T-helper 17 cell (primary cell): ENCODE measurements at places on chromosomes 3 and 15.

DNA sequence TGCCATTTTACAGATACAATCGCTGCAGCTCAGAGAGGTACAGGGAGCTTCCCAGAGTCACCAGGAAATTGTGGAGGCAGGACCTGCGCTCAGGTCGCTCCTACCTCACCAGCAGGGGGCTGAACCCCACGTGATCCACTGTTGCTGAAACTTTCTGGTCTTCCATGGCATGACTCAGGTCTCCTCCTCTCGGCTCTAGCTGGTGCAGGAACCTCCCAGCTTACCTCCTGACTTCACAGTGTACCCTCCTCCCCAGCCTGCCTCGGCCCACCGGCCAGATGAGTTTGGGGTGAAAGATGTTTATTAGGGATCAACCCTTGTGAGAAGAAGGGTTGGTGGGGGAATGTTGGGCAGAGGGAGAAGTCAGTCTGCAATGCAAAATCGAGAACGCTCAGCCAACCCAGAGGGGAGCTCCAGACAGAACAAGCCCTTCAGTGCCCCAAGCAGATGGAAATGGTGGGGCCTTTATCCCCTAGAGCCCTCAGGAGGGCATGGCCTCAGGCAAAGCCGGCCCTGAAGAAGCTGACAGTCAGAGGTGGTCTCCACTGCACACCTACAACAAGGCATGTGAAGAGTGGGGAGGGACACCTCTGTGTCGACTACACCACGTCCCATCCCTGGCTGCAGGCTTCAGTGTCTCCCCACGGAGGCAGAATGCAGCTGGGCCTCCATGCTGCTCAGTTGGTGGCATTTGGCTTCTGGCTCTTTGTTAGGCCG, 118.6 kb upstream of the PRR20G start:
- DNase-seq = no peak

- no peak for DNase-seq
Measured at GRCh38 chr3:41338276-41338675, 139.0 kb downstream of the CTNNB1 start.

GRCh38 chr3:123344175-123344906, 104.5 kb downstream of the ADCY5 start:
- DNase-seq = no peak

DNA sequence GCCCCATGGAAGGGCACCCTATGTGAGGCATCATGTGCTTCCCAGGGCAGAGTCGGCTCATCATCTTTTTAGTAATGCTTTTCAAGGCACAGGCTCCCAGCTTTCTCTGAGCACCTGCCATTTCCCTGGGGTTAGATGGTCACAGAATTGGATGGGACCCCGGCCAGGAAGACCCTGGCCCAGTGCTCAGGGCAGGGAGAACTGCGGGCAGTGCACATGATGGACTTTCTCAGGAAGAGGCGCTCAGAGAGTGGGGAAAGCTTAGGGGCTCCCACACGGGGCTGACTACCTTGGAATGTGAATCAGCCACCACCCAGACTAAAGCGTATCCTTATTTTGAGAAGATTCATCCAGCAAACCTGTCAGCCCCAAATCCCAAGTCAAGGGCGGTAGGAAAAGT, 16.5 kb upstream of the SKOR1 start:
- no peak for DNase-seq

DNA sequence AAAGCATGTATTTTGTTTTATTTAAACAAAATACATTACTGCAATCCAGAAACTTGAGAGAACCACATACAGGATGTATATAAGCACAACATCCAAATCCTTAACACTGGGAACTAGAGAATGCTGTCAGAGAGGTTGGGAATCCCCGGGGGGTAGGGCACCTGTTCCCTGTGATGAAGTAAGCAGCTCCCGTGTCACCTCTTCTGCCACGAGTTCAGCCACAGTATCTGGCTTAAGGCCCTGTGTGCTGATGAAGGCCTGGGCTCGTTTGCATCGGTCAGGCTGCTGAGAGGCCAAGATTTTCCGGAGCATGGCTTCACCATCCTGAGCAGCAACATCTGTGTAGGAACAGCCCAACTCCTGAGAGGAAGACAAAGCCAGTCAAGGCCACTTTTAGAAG, 36.4 kb downstream of the EIF3J start:
- no peak for DNase-seq

GRCh38 chr3:30620402-30621360, 14.3 kb downstream of the TGFBR2 start:
- no peak for DNase-seq

DNA sequence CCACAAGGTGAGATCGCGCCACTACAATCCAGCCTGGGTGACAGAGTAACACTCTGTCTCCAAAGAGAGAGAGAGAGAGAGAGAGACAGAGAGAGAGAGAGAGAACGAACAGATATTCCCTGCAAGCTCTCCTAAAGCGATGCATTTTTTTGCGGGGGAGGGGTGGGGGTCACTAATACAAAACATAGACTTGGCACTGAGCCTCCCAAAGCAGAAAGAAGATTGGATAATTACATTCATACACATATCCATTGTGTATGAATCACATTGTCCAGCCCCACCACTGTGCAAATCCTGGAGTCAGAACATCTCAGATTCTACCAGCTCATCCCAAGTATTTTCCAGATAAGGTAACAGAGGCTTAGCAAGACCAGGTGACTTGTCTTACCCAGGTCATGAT, 459.9 kb downstream of the MAGI1 start:
- no peak for DNase-seq

- DNase-seq = no peak
Measured at GRCh38 chr15:22948056-22948455, 32.1 kb downstream of the CYFIP1 start.

DNA sequence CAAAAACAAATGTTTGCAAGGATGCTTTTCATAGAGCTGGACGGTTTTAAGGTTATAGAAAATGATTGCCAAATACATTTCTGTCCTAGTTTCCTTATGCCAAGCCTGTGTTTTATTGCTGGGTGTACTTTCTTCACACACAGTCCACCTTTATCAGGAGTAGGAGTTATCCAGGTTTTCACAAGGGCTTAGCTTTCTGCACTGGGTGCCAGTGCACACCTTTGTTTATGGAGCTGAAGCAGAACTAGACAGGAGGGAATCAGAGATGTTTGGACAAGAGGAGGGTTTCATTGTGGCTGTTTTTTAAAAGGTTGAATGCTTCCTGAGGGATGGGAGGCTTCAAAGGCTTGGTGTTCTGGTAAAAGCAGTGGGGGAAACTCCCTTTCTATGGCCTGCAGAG, 29.5 kb upstream of the FAM3D start:
- DNase-seq = no peak

DNA sequence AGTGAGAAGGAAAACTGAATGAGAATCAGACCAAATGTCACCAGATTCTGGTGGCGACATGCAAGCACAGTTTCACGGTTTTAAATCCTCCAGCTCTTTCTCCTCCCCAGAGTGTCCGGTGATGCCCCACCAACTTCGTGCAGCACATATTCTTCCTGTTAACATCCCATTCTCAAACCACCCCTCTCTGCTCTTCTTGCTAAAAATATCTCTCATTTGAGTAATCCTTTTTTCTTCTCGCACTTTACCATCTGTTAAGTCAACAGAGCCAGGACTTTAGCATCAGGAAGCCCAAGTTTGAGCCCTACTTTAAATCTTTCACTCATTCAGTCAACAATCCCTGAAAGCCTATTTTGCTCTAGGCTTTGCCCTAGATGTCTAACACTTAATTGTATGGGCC, 68.2 kb upstream of the VGLL4 start:
- no peak for DNase-seq

DNA sequence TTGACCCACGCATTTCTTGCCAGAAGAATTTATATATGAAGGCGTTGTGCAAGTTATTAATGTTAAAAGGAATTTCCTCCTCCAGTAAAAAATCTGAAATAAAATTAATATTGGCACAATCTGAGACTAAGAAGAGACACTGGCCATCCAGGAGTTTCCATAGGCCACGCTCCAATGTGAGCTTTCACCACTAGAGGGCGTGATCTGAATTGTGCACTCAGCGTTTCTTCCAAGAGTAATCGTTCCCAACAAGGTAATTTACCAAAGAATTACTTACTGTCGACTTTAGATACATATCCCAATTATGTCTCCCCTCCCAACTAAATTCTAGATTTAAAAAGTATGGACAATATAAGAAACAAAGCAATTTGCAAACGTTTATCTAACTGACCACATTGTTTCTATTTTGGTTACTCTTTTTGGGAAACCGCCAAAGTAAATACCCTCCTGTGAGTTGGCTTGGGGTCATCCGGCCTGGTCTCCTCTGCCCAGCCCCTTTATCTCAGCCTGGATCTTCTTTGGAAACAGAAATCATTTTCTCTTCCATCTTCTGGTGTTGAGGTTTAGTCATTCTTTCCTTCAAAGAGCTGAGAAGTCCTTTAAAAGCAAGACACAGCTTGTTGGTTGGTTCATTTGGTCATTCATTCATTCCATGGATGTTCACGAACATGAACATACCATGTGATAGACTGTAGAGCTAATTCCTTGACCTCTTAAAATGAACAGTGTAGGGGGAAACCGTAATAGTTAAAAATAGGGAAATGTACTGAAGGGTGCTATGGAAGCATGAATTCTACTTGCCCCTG, 26.2 kb downstream of the POLR2M start:
- DNase-seq = peak; percentile 43

DNA sequence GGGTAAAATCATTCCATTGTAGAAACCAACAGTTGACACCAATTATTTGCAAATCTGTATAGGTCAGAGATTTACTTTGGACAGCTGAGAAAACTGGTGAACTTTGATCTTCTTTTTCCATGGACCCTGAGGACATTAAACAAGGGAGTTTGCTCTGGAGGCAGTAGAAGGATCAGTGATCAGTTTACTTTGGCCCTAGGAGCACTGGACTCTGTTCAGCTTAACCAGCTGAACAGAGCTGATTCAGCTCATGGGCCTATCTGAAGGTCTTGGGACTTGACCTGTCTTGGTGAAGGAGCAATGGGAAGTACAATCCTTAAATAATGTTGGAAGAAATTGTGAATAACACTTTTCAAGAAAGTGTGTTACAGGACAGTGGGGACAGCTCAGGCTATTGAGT, 15.2 kb upstream of the TF start:
- DNase-seq = no peak

DNA sequence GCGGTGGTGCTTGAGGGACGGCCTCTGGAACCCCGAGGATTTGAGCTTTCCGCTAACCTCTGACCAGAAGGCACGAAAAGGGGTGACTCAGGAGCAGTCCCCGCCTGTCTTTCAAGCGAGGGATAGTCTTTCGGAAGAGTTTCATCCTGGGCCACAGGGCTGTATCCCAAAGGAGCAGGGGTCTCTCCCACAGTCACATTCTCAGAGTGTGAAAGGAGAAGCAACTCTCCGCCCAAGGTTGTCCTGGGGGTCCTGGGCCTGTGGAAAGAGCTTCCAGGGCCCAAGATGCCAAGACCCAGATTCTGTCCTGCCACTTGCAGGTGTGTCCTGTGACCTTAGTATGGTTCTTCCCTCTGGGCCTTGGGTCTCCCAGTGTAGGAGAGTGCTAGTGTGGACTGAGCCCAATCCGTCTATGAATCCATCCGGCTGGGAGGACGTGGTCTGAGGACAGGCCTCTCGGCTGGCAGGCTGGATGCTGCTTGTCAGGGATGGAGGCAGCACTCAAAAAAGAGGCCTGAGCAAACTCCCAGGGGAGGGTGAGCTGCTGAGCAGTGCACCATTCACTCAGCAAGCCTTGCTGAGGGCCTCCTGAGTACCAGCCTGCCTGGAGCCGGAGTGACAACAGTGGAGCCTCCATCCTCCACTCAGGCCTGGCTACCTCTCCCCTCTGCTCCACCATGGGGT, 1.6 kb upstream of the DUSP7 start:
- no peak for DNase-seq

GRCh38 chr3:42195879-42196330, 70.1 kb downstream of the CCK start:
- DNase-seq = no peak

DNA sequence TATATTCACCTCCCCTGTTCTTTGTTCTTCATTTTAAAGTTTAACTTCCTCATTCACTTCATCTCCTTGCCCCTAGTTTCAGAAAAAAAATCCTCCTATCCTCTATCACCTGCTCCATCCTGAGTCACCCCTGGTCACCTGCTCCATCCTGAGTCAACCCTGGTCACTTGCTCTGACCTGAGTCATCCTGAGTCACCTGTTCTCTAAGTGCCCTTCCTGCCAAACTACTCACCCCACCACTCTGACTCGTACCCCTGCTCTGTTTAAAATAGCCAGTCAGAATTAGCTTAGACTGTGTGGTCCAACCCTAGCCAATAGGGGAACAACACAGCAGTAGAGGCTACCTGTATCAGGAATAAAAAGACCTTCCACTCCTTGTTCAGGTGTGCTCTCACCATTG, 716.9 kb downstream of the ZBBX start:
- DNase-seq = no peak

GRCh38 chr3:127175272-127175671, 17.7 kb upstream of the PRR23E start:
- no peak for DNase-seq

DNA sequence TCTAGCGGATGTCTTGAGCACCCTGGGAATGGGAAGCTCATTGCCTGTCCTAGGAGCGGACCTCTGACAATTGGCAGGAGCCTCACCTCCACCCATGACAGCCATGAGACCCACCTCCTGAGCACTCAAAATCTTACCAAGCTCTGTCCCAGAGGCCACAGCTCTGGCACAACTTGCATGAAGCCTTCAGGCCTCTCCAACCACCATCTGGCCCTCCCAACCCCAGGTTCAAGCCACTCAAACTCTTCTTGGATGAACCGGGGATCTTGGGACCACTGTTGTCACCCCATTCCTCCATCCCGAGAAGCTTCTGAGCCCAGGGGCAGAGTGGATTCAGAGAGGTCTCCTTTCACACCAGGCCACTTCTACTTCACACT, 1.5 kb downstream of the VIPR1 start:
- no peak for DNase-seq

DNA sequence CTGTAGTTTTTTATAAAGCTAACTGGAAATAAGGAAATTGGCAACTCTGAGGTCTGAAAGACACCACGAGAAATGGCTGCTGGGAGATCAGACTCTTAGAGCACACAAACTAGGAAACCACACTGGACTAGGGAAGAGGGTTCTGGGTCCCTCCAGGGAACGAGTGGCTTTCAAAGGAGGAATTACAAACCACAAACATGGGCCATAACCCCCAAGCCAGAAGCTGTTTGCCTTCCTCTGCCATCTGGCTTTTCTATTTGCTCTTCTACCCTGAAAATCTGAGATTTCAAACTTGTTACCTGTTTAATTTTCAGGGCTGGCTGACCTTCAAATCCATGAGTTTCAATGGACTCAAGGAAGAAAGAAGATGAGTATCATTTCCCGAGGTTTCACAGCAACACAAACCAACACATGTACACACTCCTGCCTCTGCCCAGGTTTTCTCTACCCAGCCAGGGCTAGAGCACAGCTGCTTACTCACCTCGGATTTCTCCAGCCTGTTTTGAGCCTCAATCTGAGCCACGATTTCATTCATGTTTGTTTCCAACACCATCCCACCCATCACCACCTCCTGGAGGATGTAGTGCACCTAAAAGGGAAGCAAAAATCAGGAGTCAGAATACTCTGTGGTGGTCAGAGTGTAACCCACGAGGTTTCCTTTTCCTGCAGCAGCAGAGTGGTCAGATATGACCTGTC, 22.6 kb upstream of the ANPEP start:
- DNase-seq = no peak

DNA sequence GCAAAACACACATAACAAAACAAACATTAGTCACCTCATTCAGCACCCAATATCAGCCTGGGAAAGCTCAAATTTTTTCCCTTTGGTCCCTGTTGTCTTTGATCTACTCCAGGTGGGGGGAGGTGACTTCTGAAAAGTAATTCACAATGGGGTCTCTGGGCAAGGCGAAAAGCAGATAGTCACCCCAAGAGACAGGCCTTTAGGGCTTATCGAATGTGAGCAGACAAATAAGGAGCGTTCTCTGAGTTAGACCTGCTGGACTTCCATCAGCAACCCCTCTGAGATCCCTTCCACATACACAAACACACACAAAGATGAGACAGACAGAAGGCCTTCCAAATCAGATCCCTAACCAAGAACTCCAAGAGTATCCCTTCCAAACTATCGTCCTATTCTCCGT, 171.0 kb upstream of the SMAD3 start:
- no peak for DNase-seq
